HepG2 (cell line): ENCODE measurements at places on chromosomes 11 and 22.

GRCh38 chr11:96038046-96038445 lies 114.1 kb upstream of the MTMR2 start:
- DNase-seq: no peak

- DNase-seq: no peak
Measured at GRCh38 chr22:35882211-35883030, 146.2 kb downstream of the RBFOX2 start.

GRCh38 chr11:121889186-121889585 lies 226.8 kb downstream of the BLID start:
- DNase-seq: no peak

GRCh38 chr11:2507212-2507901 lies 62.5 kb downstream of the KCNQ1 start:
- DNase-seq: no peak

DNA sequence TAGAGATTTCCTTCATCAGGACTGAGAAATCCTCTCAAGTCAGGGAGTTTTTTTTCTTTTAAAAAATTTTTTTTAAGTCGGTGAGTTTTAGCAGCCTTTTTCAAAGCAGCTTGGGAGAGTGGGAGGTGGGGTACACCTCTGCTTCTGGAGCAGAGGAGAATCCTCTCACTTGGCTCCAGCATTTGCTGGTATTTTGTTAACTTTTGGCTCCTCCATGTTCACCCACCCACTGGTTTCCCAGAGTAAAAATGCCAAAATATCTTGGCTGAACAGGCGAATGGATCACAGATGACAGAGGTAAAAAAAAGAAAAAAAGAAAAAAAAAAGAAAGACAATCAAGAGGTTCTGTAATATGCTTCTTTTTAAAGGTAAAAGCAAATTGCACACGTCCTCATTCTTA lies 68.0 kb downstream of the GAB2 start:
- no peak for DNase-seq

GRCh38 chr11:101920992-101921391 lies 4.7 kb upstream of the ANGPTL5 start:
- DNase-seq: no peak

GRCh38 chr11:85028329-85029101 lies 598.6 kb downstream of the DLG2 start:
- no peak for DNase-seq

- DNase-seq: no peak
Measured at GRCh38 chr11:57932105-57932504, 91.6 kb upstream of the OR9Q1 start.

DNA sequence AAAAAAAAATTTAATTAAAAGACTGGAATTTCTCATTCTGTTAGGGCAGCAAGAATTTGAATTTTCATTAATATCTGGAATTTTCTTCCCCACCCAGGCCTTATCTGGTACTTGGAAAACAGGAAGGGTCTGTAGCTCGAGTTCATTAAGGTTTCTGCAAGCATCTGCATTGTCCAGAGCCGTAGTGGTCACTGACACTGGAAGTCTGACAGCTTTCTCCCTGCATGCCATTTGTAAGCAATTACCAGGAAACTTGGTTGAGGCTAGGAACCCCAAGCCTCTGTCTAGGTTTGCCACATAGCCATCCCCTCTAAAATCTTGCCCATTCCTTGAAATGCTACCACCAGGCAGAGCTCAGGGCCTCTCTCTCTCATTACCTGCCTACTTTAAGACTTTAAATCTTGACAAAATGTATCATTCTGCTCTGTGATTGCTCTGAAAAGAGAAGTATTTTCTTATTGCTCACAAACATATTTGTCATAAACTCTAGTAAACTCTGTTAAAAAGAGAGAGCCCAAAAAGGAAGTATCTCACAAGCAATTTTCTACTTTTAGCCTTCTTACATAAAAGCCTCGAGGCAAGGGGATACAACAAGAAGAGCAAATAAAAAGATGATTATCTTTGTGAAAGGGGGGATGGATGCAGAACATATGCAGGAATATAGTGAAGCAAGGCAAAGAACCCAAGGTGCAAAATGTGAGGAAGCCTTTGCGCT lies 5.5 kb upstream of the PGM2L1 start:
- DNase-seq: no peak

- no peak for DNase-seq
Measured at GRCh38 chr11:2796091-2796490, 89.5 kb downstream of the CDKN1C start.

DNA sequence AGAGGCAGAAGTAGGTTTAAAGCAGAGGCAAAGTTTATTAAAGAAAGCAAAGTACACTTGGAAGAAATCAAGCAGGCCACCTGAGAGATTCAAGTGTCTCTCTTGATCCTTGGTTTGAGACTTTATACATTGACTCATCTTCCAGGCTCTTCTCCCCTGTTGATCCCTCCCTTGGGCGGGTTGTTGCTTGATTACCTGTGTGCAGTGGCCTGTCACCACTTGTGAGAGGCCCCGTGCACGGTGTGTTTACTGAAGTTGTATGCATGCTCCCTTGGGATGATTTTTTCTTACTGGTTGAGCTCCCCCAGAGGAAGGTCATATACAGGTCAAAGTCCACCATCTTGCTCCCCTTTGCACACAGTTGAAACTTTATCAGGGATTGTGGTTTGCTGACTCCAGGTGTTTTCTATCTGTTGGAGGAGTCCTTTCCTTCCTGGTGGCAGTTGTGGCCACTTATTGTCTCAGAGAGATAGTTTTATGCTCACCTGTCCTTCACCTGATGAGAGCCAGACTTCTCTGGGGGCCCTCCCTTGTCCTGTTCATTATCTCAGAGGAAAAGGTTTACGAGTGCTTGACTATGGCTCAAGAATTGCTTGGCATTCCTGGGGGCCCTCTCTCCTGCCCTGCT lies 16.3 kb upstream of the RBMXL2 start:
- DNase-seq: no peak

DNA sequence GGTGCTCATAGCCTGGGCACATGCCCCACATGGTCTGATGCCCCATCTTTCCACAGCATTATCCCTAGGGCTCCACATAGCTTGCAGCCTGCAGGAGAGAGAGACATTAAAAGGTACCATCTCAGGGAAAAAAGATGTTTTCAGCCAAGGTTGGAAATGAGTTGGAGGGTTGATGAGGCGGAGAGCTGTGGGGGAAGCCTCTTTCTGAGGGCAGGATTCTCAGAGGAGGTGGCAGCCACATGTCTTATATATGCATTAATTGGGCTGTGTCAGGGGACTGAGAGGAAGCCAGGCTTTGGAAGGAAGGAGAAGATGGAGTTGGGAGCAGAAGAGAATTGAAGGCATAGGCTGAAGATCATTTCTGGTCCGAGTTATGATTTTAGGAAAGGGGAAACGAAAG lies 57.8 kb downstream of the CEP164 start:
- DNase-seq: no peak

DNA sequence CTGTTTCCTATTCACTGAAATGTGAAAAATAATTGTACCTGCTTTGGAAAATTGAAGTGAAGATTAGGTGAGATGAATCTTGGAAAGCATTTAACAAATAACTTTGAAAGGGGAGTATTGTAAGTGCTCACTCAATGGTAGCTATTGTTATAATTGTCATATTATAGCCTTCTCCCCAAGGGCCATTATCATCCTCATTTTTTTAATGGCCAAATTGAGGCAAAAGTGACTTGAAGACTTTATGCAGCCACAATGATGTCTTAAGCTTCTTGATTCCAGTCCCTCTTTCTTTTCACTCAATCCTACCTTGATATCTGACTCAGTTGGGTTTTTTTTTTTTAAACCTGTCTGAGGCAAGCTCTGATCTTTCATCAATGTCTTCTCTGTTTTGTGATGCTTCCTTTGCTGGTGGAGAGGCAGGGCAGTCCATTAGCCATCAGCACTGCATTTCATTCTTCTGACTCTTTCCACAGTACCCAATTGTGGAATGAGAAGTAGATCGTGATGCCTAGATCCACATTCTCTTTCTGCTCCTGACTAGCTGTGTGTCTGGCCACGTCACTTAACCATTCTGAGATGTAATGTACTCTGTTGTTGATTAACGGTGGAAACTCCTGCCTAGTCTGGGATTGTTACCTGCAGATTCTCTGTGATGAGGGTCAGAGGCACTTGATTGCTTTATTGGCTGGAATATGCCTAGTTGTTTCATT lies 101.4 kb downstream of the DBX1 start:
- no peak for DNase-seq

GRCh38 chr11:122197066-122197987 lies 81.3 kb upstream of the BLID start:
- peak; percentile 57 for DNase-seq

DNA sequence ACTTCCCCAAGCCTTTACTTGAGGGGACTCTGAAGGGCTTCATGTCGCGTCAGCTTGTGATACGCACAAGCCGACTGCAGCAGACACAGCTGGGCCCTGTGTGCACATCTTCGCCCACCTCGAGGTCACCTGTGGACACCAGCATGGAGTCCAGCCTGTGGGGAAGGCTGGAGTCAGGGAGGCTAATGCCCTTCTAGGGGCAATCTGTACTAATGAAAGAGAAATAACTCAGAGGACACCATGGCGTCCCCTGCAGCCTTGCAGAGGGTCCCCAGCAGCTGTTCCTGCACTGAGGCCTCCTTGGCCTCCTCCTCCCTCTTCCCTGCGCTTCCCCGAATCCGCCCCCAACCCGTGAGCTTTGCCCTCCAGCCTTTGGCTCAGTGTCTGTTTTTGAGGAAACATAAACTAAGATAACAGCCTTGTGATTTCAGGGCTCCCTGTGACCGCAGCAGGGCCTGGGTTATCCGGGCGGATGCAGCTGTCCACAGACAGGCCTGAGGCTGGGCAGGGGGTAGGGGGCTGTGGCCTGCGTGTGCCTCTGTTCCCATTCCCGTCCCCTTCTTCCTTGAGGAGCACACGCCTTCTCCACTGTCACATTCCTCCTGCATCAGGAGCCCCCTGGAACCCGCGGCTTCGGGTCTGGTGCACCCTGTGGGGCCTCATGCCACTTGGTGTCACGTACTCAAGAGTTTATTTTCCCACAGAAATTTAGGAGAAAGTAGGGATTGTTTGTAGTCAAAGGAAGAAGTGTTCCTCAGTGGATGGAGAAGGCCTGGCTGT lies 25.0 kb downstream of the KRTAP5-5 start:
- no peak for DNase-seq

DNA sequence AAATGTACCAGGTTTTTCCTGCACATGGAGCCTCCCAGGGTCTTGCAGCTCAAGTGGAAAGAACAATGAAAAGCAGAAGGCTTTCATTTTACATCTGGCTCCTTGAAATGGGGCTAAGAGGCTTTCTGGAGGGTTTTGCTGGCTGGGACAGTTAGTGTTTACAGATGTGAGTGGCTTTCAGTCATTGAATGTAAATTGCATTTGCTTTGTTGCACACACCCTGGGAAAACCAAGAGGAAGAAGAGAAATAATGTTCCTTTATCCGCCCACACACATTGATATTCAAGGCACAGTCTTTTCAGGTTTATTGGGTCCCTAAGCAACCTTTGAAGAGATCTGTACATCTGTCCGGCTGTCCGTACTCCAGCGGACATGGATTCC lies 144.5 kb downstream of the SPON1 start:
- no peak for DNase-seq

DNA sequence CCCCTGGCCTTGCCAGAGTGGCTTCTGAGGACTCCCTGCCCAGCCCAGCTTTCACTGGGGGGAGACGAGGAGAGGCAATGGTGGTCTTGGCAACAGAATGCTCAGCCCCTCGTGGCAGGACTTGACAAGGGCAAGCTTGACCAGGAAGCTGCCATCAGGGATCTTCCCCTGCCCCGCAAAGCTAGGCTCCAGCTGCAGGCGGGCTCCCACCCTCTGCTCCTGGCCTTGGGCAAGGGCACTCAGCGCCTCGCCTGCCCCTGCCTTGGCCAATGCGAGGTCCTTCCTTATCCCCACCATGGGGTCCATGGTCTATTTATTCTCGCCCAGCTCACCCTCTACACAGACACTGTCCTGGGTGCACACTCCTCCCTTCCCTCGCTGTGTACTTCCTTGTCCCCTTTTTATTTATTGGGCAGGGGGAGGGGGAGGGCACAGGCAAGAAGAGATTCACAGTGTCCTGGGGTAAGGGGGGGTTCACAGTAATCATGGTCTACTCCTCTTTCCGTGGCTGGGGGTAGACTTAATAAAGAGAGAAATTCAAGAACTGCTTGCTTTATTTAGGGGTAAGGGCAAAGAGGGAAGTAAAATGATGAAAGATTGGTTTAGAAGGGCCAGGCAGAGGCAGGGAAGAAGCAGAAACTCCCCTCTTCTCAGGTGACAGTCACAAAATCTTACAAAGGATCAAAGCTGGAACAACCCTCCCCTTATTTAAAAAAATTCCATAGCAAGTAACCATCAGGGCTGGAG lies 1.6 kb downstream of the GPHA2 start:
- no peak for DNase-seq

DNA sequence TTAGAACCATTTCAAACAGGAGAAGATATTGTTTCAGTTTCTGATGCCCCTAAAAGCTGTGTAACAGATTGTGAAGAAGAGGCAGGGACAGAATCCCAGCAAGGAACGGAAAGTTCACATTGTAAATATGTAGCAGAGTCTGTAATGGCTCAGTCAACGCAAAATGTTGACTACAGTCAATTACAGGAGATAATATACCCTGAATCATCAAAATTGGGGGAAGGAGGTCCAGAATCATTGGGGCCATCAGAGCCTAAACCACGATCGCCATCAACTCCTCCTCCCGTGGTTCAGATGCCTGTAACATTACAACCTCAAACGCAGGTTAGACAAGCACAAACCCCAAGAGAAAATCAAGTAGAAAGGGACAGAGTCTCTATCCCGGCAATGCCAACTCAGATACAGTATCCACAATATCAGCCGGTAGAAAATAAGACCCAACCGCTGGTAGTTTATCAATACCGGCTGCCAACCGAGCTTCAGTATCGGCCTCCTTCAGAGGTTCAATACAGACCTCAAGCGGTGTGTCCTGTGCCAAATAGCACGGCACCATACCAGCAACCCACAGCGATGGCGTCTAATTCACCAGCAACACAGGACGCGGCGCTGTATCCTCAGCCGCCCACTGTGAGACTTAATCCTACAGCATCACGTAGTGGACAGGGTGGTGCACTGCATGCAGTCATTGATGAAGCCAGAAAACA lies 40.8 kb downstream of the IGLL1 start:
- DNase-seq: peak; percentile 79

DNA sequence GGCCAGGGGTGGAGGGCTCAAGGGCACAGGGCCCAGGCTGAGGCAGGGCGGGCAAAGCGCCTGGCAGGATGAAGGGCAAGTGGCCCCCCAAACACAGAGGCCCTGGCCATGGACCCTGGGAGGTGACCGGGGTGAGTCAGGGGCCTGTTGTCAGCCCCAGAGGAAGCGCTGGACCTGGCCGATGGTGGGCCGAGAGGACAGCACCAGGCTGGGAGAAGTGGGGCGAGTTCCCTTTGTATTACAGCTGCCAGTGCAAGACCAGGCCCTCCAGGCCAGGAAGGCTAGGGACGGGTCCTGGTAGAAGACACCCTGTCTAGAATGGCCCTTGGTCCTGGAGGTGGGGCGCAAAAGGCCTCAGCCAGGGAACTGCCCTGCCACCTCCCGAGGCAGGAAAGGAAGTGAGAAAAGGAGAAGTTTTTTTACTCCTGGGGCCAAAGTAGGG lies 12.8 kb downstream of the CXCR5 start:
- DNase-seq: no peak

- DNase-seq: no peak
Measured at GRCh38 chr11:61771985-61772455, 19.6 kb downstream of the MYRF start.
